ENCODE measurements at places on chromosomes 4 and X.

DNA sequence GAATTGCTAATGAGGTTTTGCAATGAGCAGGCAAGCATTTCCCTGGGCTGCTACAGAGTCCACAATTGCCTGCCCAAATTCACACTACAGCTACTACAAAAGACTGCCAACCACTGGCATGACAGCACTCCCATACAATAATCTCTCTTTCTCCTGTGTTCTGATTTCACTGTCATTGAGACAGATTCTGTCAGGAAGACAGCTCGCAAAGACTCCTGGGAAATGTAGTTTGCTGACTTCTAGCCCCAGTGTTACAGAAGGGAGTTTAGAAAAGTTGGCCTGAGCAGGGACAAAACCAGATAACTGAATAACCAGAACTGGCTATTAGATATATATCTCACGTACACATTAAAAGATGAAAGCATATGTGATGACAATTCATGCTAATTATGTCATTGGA is 1231.3 kb upstream of the PRKX start:
- DNase-seq = no peak

DNA sequence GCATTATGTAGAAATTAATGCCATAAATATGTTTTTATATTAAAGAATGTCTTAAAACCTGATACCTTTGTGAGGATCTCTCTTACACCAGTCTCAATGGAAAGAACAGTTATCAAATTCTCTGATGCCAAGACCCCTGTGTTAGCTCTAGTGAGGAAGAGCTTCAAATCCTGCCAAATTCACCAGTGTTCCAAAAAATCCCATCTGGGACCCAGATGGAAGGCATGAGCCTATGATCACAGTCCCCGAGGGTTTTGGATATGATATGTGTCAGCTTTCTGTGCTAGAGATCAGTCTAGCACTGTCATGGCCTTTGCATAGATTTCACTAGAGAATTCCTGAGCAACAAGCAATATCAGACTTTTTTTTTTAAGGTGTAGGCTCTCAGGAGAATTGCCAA is 412.1 kb downstream of the UBE2NL start:
- DNase-seq = no peak

GRCh38 chr4:26864899-26865298 is 4.3 kb downstream of the STIM2 start:
- DNase-seq = no peak

GRCh38 chr4:165879641-165880040 is 6.6 kb downstream of the TLL1 start:
- DNase-seq = no peak

DNA sequence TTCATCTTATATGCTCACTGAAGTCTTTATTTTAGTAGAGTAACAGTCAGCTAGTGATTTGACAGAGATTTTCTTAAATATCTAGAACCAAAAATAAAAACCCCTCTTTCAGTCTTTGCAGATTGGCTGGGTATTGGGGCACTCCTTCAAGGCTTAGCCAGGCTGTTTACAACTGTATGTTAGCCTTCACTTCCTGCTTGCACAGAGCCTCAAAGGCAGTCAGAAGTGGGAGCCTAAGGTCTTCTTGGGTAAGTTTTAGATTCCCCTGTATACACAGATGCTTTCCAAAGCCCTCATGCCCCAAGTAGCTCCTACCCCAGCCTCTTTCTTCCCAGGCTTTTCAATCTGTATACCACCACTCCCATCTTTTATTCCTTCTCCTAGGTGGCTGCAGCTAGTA is 136.1 kb upstream of the STIM2 start:
- DNase-seq = no peak

DNA sequence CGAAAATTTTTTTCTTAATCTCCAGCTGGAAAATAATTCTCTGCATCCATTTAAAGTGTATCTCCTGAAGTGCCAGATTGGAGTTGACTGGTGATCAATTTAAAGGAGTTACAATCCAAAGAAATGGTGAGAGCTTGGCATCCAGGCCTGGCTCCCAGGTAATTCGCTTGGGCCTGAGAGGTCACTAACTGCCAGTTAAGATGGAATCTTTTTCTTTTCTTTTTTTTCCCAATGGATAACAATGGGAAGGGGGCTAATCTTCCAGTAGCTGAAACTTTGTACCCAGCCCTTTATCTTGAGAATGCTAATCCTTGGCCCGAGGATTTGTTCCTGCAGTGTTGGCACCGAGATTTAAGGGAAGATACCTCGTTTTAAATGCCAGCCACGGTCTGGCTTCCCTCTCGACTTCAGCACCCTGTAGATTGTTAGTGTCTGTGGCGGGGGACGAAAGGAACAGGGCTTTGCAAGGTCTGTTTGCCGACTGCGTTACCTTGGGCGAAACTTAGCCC is 13.3 kb upstream of the PITX2 start:
- DNase-seq = no peak

GRCh38 chr4:101345271-101345595 is 2.1 kb downstream of the PPP3CA start:
- no peak for DNase-seq

DNA sequence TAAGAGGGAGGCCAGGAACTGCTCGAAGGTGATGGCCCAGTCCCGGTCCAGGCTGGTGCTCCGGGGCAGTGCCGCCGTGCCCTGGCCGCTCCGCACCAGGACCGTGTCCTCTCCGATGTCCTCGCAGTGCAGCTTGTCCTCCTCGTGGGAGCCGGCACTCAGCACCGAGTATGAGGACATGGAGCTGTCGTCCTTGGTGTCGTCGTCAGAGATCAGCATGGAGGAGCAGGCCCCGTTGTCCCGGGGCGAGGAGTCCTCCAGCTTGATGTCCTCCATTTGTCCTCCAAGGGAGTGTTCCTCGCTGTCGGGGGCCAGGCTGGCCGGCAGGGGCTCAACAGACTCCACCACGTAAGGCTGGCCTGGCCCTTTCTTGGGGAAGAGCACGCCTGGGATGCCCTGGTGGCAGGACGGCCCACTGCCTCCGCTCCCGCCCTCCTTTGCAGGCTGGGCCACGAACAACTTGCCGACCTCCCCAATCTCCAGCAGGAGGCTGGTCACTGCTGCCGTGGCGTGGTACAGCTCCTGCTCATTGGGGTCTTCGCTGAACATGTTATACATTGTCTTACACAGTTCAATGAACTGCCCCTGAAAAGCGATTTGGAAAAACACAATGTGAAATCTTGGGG is 53.7 kb upstream of the UCP1 start:
- DNase-seq = no peak

DNA sequence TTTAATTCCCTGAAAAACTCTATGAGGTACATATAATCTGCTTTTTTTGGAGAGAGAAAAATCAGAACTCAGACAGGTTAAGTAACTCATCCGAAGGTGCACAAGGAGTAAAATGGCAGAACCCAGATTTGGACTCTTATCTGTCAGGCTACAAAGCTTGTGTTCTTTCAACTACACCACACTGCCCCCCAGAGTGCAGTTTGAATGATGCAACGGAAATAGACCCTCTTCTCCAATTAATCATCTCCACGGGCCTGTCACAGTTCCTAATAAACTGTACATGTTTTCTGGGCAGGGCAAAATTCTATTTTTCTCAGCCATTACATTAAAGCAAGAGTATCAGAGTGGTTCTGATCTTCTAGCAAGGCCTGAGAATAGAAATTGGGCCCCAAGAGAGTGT is 35.3 kb upstream of the DCX start:
- DNase-seq = no peak

GRCh38 chr4:72679666-72680065 is 110.6 kb upstream of the ADAMTS3 start:
- DNase-seq = no peak

DNA sequence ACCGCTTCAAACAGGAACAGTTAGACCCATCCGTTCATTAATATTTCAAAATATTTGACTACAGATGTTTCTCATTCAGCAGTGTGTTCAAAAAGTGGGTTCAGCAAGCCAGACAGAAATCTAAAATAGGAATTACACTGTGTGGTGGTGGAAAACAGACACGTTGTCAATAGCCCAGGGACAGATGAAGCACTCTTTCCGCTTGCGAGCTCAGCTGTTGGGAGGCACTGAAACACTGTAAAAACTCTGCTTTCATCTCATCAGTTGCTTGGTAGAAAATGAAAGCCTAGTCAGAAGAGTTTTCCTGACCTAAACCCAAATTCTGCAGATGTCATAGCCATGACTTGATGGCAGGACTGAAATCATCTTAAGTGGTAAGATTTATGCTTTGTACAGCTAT is 38.5 kb downstream of the LRP2BP start:
- DNase-seq = no peak

DNA sequence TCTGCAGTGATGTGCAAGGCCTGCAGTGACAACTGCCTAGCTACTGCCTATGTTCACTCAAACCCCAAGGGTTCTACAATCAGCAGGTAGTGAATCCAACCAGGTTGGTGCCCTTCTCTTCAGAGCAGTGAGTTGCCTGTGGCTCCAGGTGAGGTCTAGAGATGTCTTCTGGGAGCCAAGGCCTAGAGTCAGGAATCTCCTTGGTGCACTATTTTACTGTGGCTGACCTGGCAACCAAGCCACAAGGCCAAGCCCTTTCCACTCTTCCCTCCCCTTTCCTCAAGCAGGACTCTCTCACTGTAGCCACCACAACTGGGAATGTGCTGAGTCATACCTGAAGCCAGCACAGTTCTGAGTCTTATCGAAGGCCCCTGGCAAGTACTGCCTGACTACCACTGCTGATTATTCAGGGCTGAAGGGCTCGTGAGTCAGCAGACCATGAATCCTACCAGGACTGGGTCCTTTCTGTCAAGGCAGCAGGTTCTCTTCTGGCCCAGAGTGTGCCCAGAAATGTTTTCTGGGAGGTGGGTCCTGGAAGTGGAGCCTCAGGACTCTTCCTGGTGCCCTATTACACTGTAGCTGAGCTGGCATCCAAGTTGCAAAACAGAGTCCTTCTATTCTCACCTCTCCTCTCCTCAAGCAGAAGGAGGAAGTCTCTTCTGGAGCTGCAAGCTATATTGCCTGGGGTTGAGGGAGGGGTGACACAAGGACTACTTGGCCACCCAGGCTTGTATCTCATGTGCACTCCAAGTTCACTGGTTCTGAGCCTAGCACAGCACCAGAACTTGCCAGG is 111.6 kb downstream of the BTC start:
- DNase-seq = no peak
